Activated T-helper 1 cell treated with anti-CD3 and anti-CD28 coated beads, Interleukin-12 subunit alpha, Interleukin-12 subunit beta, Interleukin-2, Interleukin-4 antibody, amounts not matched to agents 30 ng/mL and 10 ng/mL and 1 ng/mL, durations not matched to agents 14 hours and 24 hours and 36 hours (primary cell): ENCODE measurements at places on chromosomes 7 and 10.

DNA sequence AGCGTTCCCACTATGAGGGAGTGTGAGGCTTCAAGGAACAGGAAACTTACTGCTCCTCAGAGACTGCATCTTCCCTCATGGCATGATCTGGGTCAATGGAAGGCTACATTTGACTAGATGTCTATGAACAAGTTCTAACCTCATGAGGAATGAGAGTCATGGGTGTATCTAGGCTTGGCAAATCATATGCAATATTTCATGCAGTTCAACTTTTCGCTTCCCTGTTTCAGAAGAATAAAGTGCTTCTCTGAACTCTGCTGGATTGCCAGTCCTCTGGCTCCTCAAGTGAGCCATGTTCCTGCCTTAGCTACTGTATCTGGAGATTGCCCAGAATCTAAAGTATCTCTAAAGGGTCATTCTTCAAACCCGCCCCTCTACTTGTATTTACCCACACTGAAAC, 54.3 kb upstream of the SEMA3A start:
- H3K4me1 ChIP-seq = no peaks in the 10 kb centered on the region
- H3K4me3 ChIP-seq = no peak overlapping the region
- no peaks in the 10 kb centered on the region for H3K27me3 ChIP-seq
- no peak overlapping the region for H3K27ac ChIP-seq
- H3K36me3 ChIP-seq = no peaks in the 10 kb centered on the region
- no peak for DNase-seq

- peaks cover 60% of the 10 kb centered on the region for H3K36me3 ChIP-seq
- H3K4me3 ChIP-seq = peak overlapping the region; percentile 57
- H3K27me3 ChIP-seq = no peaks in the 10 kb centered on the region
- no peak for DNase-seq
Observed at GRCh38 chr7:92682903-92683539, 92.8 kb upstream of the FAM133B start.

DNA sequence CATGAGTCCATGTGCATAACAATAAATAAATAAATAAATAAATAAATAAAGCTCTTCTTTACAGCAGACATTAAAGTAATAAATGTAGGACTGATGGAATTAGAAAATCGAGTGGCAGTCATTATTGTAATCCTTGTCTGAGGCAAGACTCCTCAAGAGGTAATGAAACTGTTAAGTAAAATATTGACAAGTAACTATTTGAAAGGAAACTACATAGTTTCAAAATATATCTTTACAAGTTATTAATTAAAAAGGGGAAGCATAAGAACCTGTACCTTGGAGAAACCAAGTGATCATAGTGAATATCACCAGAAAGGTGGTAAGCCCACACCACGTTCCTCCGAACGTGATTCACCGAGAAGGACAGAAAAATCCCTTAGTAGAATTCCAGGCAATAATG, 285.6 kb upstream of the SORCS1 start:
- no peaks in the 10 kb centered on the region for H3K36me3 ChIP-seq
- no peak overlapping the region for H3K4me3 ChIP-seq
- no peaks in the 10 kb centered on the region for H3K27me3 ChIP-seq

- H3K4me3 ChIP-seq = no peak overlapping the region
- peaks cover 37% of the 10 kb centered on the region for H3K4me1 ChIP-seq
- H3K36me3 ChIP-seq = peaks cover 32% of the 10 kb centered on the region
- DNase-seq = no peak
- no peaks in the 10 kb centered on the region for H3K27me3 ChIP-seq
Observed at GRCh38 chr10:122853665-122854313, 8.1 kb upstream of the CUZD1 start.

DNA sequence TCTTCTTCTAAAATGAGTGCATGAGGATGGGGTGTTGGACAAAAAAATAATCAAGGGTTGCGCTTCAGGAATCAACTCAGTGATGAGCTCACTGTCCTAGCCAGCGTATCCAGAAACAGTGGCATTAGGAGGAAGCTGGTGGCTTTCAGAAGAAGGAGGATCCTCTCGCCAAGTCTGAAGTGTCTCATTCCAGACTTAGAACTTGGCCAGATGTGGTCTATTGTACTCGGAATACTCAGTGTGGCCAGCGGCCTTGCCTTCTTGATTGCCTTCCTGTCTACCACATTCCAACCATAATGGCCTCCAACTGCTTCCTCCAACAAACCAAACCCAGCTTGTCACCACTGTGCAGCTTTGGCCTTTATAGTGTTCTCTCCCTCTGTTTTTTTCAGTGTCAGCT, 732.4 kb downstream of the KCNMA1 start:
- peaks cover 1% of the 10 kb centered on the region for H3K27me3 ChIP-seq
- DNase-seq = no peak
- H3K4me3 ChIP-seq = no peak overlapping the region

GRCh38 chr7:125197731-125198393, 268.2 kb upstream of the POT1 start:
- DNase-seq = no peak
- no peak overlapping the region for H3K4me3 ChIP-seq
- no peaks in the 10 kb centered on the region for H3K4me1 ChIP-seq
- no peaks in the 10 kb centered on the region for H3K36me3 ChIP-seq
- no peaks in the 10 kb centered on the region for H3K27me3 ChIP-seq

GRCh38 chr7:34184466-34184865, 279.1 kb downstream of the BMPER start:
- DNase-seq = no peak
- no peak overlapping the region for H3K4me3 ChIP-seq
- H3K27me3 ChIP-seq = no peaks in the 10 kb centered on the region
- H3K4me1 ChIP-seq = no peaks in the 10 kb centered on the region
- no peak overlapping the region for H3K27ac ChIP-seq

DNA sequence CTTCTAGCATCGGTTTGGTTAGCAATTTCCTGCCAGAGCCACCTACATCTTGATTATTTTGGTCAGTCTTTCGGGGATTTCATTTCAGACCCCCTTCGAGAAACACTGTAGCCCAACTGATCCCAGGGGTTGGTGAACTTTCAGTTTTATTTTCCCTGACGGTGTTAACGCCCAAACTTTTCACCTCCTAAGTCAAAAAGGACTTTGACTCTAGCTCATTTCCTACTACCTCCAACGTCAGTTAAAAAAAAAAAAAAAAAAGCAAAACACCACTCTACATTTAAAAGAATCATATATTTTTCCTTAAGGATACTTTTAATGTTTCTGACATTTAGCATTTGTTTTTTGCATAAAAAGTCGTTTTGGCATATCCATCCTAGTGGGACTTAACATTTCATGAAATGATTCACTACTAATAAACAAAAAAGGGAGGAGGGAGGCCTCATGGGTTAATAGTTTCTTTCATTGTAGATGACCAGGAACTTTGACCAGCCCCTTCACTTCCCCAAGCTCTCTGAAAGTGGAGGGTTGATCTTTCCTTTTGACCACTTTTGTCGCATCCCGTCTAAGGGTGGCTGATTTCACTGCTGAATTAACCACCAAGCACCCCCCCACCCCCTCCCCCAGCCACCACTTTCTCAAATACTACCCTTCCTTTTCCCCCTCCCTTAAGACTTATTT, 764 bp upstream of the TCF7L2 start:
- H3K36me3 ChIP-seq = no peaks in the 10 kb centered on the region
- no peak for DNase-seq
- no peak overlapping the region for H3K27ac ChIP-seq
- H3K27me3 ChIP-seq = peaks cover 69% of the 10 kb centered on the region

- H3K27ac ChIP-seq = peak overlapping the region; percentile 98
- DNase-seq = peak; percentile 59
- H3K36me3 ChIP-seq = peaks cover 44% of the 10 kb centered on the region
- no peaks in the 10 kb centered on the region for H3K27me3 ChIP-seq
Observed at GRCh38 chr7:130960208-130960988, 226.4 kb upstream of the KLF14 start.

GRCh38 chr7:44769776-44770294, 21.2 kb downstream of the ZMIZ2 start:
- peaks cover 30% of the 10 kb centered on the region for H3K36me3 ChIP-seq
- H3K4me1 ChIP-seq = peaks cover 39% of the 10 kb centered on the region
- peak overlapping the region; percentile 37 for H3K27ac ChIP-seq
- peak; percentile 24 for DNase-seq
- H3K4me3 ChIP-seq = peak overlapping the region; percentile 0
- no peaks in the 10 kb centered on the region for H3K27me3 ChIP-seq

DNA sequence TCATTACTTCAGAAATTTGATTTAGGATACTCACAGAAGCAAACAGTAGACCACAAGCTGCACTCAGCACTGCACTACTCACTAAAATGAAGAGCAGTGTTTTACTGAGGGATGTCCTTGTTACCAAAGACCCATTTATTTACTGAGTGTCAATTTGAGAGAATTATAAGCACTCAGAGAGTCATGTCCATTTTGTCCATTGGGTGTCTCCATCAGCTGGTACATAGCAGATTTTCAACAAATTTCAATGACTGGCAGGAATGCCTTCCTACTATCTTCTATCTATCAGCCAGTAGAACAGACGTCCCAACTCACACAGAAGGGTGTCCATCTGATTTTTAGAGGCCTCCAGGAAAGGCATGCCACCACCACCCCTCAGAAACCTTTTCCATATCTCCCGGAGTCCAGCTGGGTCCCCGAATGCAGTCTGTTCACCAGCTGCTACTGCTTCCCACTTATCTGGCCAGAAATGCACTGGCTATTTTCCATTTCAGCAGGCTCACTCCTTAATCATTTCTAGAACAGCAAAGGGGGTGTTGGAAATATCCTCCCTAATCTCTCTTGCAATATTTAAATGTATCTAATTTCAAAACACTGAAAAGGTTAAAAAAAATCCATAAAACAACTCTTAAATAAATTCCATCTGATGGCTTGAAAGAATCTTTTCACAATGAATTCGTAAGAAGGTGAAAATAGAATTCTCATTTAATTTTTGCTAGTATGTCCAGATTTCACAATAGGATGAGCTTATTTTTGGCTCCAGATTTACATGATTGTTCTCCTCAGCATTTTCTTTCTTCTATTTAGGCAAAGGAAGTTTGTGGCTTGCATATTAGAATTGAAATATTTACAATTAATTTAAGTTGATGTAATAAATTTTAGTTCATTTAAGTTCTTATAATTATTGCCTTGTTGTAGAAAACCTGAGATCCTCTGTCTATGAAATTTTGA, 1164.0 kb upstream of the CELF2 start:
- H3K27ac ChIP-seq = no peak overlapping the region
- no peaks in the 10 kb centered on the region for H3K27me3 ChIP-seq
- DNase-seq = no peak
- no peaks in the 10 kb centered on the region for H3K4me1 ChIP-seq
- H3K4me3 ChIP-seq = no peak overlapping the region
